CD14-positive monocyte (primary cell): ENCODE measurements at places on chromosomes 5 and 9. TPM values are rescaled to one million over a fixed set of nuclear protein-coding genes. Genes with fewer than 3 reads are reported as not detected.

The ITK gene
- polyA plus RNA-seq: 0.39 TPM

The PCDHB12 gene
- polyA plus RNA-seq: not detected

The FAM151B gene
- 3.2 TPM for polyA plus RNA-seq

GRCh38 chr9:126487856-126488255, 125.9 kb upstream of the LMX1B start:
- DNase-seq: no peak

- DNase-seq: no peak
Measured at GRCh38 chr9:90162819-90163218, 479.8 kb downstream of the DIRAS2 start.

DNA sequence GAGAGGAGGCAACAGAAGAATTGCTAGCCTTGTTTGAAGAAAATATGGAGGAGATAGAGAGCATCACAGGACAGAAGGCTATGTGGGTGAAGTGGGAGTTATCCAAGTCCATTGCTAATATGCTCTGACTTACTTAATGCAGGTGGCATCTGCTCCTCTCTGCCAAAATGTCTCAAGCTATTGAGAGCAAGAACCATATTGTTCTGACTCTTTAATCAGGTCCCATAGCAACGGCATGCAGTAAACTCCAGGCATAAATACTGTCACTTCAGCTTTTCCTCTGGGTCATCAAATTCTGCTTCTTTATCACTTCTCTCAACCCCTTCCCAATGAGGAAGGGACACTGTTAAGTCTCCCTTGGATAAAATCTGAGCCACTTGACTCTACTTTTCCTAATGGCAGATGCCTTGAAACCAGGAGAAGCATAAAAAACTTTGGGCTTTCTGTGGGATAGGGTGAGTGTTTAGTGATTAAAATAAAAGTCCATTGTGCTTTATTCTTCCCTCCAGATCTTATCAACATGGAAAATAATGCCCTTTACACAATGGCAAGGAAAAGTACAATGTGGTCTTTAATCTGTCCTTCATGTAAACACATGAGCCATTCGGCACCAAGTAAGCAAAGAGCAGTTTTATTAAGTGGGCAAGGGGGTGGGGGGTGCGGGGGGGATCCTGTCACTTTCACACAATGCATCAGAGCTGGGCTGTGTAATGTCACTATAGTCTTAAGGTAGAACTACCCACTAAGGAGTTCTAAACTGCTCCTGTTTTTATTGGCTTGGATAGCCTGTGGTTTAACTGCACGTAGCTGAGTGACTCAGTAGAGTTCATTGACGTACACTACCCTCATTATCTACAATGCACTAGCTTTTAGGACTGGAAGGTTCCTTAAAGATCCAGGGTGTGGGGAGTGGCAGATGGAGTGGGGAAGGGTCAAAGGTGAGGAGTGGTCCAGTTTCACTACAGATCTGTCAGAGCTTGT, 71.0 kb upstream of the TARS1 start:
- DNase-seq: no peak

DNA sequence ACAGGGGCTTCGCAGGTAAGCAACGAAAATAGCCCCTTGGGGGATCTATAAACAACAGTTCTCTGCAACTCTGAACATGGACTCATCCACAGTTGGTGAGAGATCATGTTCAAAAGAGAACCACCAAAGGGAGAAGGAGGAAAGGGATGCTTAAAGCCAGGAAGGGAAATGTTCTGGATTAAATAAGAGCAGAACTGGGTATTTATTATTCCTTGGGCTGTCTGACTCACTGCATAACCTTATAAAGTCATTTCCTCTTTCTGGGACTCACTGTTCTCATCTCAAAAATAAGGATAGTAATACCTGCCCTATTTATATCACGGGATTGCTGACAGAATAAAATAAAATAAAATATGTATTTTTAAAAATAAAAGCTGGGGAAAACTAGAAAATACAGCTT, 11.2 kb upstream of the MARCHF3 start:
- DNase-seq: no peak

DNA sequence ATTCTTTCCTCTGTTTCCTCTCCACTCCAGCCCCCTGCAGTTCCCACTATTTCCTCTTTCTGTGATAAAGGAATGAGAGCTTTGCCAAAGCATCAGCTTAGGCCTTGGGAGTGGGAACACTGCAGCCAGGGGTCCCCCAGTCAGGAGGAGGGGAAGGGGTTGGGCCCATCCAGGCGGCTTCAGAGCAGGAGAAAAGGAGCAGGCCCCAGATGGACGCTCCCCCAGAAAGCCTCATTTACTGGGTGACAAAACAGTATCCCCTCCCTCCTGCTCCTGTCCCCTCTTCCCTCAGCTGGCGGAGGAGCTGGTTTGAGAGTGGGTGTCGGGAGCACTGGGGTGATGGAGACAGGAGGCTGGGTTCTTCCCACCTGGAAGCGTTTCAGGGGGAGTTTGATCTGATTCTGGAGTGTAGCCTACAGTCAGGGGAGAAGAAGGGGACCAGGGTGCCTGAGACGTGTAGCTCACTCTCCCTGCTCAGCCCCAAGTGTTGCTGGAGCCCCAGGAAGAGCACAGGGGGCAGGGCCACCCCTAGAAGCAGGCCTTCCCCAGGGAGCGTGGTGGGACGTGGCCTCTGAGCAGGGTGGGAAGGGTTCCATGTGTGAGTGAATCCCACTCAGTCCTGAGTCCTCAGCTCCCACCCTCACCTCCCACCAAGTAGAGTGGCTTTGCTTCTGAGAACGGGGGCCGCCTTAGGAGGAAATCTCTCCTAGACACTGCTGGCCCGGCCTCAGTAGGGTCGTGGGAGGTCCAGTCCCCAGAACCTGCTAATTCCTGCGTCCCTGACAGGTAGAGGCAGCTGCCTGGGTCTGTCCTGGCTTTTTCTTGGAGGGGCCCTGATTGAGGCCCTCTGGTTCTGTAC, 173.1 kb downstream of the CACNA1B start:
- no peak for DNase-seq

GRCh38 chr9:68714416-68715180, 9.6 kb downstream of the PIP5K1B start:
- DNase-seq: no peak

DNA sequence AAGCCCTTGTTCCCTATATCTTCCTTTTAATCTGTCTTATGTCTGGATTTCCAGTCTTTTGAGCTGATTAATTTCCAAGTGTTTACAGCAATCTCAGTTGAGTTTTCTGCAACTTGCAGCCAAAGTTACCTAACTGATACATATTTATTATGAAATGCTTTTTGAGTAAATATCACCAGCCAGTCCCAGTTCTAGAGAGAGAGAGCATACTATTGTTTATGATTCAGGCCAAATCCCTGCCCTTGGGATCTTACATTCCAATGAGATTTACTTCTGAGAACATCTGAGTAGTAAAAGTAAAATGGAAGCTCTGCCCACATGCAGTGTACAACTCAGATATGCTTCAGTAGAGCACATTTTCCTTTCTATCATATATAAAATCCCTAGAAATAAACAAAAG, 661.7 kb downstream of the KCTD16 start:
- no peak for DNase-seq

DNA sequence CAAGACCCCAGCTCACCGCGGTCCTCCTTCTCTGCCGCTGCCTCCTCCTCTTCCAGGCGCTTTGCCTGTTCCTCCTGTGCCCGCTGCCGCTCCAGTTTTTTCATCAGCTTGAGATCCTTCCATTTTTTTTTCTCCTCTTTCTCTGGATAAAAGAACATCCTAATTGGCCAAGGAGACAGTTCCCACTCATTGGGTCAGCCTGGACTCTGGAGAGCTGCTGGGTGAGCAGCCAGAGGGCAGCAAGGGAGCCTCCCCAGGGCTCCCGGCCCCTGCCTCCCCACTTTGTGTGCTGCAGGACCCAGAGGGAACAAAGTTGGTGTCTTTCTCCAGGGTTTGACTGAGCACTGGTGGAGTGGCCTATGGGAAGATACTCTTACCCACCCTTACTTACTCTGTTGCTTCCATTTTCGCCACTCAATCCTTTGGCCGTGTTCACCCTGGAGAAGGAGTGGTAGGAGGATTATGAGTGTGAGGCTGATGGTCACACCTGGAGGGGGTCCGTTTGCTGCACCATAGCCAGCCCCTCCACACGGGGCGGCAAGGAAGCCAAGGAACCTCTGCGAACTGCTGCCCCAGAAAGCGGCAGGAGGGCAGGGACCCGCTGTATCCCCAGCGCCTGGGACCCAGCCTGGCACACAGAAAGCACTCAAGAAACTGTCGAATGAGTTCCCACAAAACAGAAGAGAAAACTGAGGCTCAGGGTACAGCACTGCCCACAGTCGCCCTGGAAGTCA, 708 bp downstream of the SPOUT1 start:
- no peak for DNase-seq

GRCh38 chr5:89900346-89900745, 509.2 kb downstream of the CETN3 start:
- DNase-seq: no peak

DNA sequence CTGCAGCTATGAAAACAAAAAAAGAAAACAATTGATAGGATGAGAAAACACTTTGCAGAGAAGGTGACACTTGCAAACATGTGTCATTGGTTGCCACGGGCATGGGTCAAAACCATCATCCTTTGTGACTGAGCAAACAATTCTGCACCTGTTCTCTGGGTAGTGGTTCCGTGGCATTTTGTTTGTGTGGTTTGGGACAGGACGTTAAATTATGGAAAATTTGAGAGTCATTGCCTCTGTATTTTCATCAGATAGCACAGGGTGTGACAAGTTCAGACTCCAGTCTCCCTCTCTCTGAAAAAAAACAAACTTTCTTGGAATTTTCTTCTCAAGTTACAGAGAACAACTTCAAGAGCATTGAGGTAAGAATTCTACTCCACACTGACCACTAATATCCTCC, 113.4 kb upstream of the HMHB1 start:
- no peak for DNase-seq

DNA sequence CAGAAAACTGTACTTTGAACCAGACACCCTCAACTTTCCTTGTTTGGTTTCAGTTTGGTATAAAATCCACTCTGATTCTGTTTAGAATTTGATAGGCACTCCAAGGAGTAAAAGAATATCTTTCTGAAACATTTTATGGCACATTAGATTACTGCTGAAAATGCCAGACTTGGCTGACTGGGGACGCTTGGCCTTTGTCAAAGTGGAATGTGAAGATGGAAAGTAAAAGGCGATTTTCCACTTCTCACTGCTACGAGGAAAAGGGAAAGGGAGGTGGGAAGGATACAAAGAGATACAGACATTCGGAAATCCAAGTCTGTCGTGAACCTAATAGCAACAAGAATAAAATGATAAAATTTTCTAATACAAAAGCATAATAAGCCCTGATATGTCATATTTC, 203.9 kb downstream of the DMRT2 start:
- DNase-seq: no peak
